Prostate gland (tissue), 2 donors: ENCODE measurements at places on chromosomes 6 and 20. TPM values are rescaled to one million over a fixed set of nuclear protein-coding genes. Genes with fewer than 3 reads are reported as not detected.

GRCh38 chr6:33745548-33745947 is 1.2 kb downstream of the IP6K3 start:
- peaks cover 22% of the 10 kb centered on the region for H3K4me1 ChIP-seq
- no peak for DNase-seq
- H3K27me3 ChIP-seq: no peaks in the 10 kb centered on the region
- peak overlapping the region; percentile 85 for H3K27ac ChIP-seq

GRCh38 chr6:39941138-39941537 is 6.9 kb upstream of the MOCS1 start:
- no peak overlapping the region for H3K4me3 ChIP-seq
- H3K4me1 ChIP-seq: no peaks in the 10 kb centered on the region
- no peak for DNase-seq
- no peaks in the 10 kb centered on the region for H3K27me3 ChIP-seq
- H3K27ac ChIP-seq: no peak overlapping the region

- H3K4me1 ChIP-seq: no peaks in the 10 kb centered on the region
- H3K4me3 ChIP-seq: no peak overlapping the region
- no peaks in the 10 kb centered on the region for H3K36me3 ChIP-seq
- no peak overlapping the region for H3K27ac ChIP-seq
Measured at GRCh38 chr6:54629131-54629530, 217.4 kb upstream of the FAM83B start.

DNA sequence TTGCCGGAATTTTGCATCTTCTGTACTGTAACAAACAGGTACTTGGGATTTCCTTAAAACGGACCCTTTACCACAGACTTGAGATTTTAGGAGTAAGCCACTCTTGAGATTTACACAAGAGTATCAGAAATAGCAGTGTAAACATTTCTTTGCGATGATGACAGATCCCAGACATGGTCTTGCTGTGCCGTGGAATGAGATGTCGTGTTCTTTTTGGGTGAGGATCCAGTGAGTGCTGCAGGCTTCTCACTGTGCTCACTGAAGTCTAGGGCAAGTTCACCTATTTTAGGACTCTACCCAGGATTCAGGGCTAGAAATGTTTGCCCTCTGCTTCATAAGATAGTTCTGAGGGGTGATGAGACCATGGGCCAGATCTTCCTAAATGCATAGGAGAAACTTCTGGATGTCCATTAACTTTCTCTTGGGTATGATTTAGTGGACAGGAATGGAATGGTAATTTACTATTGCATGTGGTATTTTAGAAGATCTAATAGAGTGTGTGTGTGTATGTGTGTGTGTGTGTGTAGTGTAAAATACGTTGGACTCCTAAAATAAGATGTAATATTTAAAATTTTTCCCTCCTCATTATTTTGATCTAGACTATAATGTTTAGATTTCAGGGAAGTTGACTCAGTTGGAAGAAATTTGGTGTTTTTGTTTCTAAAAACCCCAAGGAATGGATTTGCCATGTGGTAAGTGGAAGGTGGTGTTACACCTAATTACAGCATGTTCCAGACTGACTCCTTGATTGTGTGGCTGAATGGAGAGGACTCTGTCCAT is 8.5 kb downstream of the LRRC1 start:
- no peaks in the 10 kb centered on the region for H3K4me1 ChIP-seq
- no peaks in the 10 kb centered on the region for H3K36me3 ChIP-seq
- H3K27ac ChIP-seq: no peak overlapping the region
- no peak for DNase-seq

LY6G6D gene
- total RNA-seq: not detected

- no peaks in the 10 kb centered on the region for H3K27me3 ChIP-seq
- H3K36me3 ChIP-seq: no peaks in the 10 kb centered on the region
- no peak overlapping the region for H3K27ac ChIP-seq
- no peak for DNase-seq
Measured at GRCh38 chr6:119210596-119210995, 132.1 kb upstream of the FAM184A start.

HLA-DQA2 gene
- 0.45 TPM for total RNA-seq

DNA sequence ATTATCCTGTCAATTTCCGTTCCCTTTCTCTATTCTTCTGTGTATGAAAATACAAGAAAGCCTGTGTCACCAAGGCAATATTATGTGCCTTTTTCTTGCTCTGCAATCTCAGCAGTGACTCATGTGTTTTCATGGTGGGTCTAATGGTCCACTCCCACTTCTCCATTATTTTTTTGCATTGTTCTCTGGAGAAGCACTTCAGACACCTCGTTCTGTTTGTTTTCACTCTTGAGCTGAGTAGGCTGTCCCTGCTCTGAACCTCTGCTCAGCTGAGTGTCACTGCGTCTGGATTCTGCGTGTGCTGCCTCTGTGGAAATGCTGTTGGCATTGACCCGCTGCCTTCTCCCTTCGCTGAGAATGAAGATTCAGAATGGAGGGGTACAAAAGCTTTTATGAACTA is 230.6 kb downstream of the TMEM242 start:
- no peak for DNase-seq
- no peak overlapping the region for H3K27ac ChIP-seq
- no peaks in the 10 kb centered on the region for H3K27me3 ChIP-seq

GRCh38 chr20:59010321-59010994 is 3.4 kb upstream of the CTSZ start:
- no peaks in the 10 kb centered on the region for H3K27me3 ChIP-seq
- no peak for DNase-seq
- peaks cover 5% of the 10 kb centered on the region for H3K4me1 ChIP-seq

GRCh38 chr20:49649672-49650071 is 64.0 kb downstream of the B4GALT5 start:
- no peak overlapping the region for H3K27ac ChIP-seq
- no peaks in the 10 kb centered on the region for H3K4me1 ChIP-seq
- H3K4me3 ChIP-seq: no peak overlapping the region
- H3K27me3 ChIP-seq: no peaks in the 10 kb centered on the region
- no peak for DNase-seq

DNA sequence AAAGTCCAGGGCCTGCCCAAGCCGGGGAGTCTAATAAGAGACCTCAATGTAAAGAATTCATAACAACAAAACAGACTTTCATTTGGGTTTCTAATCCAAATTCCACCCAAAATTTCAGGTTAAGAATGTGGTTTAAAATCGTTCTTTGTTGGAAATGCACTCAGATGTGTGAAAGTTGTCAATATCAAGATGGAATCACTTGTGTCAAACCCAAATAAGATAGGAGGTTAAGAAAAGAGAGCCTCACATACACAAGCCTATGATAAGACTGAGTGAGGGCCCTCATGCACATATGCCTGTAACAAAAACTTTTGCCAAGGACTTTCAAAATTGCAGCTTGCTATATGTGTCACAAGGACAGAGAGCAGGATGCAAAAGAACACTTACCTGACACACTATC is 145.7 kb downstream of the HACE1 start:
- H3K36me3 ChIP-seq: no peaks in the 10 kb centered on the region
- no peak overlapping the region for H3K27ac ChIP-seq
- H3K4me1 ChIP-seq: no peaks in the 10 kb centered on the region
- no peak overlapping the region for H3K4me3 ChIP-seq
- DNase-seq: no peak
- no peaks in the 10 kb centered on the region for H3K27me3 ChIP-seq

GRCh38 chr6:34106421-34106820 is 39.5 kb downstream of the GRM4 start:
- no peak overlapping the region for H3K4me3 ChIP-seq
- no peak for DNase-seq
- no peaks in the 10 kb centered on the region for H3K4me1 ChIP-seq
- H3K27me3 ChIP-seq: peaks cover 4% of the 10 kb centered on the region
- no peak overlapping the region for H3K27ac ChIP-seq

- no peaks in the 10 kb centered on the region for H3K36me3 ChIP-seq
- H3K4me3 ChIP-seq: no peak overlapping the region
- H3K27ac ChIP-seq: no peak overlapping the region
- DNase-seq: no peak
Measured at GRCh38 chr20:48159145-48160008, 374.1 kb upstream of the SULF2 start.

DNA sequence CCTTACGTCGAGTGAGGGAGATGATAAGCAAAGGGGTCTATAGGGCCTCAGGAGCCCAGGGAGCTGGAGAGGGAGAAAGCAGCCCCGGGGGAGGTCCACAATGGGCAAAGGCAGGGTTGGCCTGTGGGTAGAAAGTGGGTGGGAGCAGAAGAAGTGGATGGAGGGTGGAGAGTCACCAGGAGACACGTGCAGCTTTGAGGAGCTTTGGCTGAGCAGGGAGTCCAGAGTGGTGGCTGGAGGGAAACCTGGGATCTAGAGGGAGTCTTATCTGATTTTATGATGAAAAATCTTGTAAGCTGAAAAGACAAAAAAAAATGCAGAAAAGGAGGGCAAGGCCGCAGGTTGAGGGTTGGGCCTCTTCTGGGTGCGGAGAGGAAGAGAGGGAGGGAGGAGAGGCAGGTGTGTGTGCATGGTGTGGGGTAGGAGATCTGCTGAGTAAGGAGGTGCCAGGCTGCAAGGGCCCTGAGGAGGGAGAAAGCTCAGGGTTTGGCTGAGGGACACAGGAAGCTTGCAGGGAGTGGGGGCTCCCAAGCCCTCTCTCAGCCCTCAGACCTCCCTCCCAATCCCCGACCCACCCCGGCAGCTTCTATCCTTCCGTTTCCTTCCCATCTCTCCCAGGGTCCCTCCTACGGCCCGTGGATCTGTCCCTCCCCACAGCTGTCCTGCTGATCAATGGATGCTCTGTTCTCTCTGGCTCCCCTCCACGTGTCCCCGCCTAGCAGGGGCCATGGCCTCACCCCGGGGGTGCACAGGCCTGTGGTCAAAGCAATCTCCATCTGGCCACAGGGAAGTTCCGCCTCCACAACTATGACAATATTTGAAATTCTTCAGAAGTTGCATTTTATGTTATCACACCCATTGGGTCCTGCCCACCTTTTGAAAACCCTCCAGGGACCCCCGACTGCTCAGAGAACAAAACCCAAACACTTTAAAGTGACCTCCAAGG is 17.1 kb upstream of the BPI start:
- no peak for DNase-seq
- H3K36me3 ChIP-seq: no peaks in the 10 kb centered on the region
- no peak overlapping the region for H3K27ac ChIP-seq
- H3K4me3 ChIP-seq: no peak overlapping the region

GRCh38 chr20:34654207-34654744 is 22.6 kb downstream of the PIGU start:
- H3K36me3 ChIP-seq: no peaks in the 10 kb centered on the region
- no peak for DNase-seq
- no peaks in the 10 kb centered on the region for H3K4me1 ChIP-seq
- H3K27ac ChIP-seq: no peak overlapping the region

- H3K27me3 ChIP-seq: no peaks in the 10 kb centered on the region
- H3K27ac ChIP-seq: no peak overlapping the region
- no peaks in the 10 kb centered on the region for H3K36me3 ChIP-seq
Measured at GRCh38 chr20:17859616-17860232, 108.9 kb downstream of the SNX5 start.

- no peak overlapping the region for H3K4me3 ChIP-seq
- H3K27me3 ChIP-seq: no peaks in the 10 kb centered on the region
- no peak overlapping the region for H3K27ac ChIP-seq
- H3K4me1 ChIP-seq: no peaks in the 10 kb centered on the region
Measured at GRCh38 chr20:58361481-58362205, 27.4 kb upstream of the VAPB start.

COQ3 gene
- 6.8 TPM for total RNA-seq

GSTA3 gene
- not detected for total RNA-seq

LPA gene
- total RNA-seq: 0.85 TPM

DNA sequence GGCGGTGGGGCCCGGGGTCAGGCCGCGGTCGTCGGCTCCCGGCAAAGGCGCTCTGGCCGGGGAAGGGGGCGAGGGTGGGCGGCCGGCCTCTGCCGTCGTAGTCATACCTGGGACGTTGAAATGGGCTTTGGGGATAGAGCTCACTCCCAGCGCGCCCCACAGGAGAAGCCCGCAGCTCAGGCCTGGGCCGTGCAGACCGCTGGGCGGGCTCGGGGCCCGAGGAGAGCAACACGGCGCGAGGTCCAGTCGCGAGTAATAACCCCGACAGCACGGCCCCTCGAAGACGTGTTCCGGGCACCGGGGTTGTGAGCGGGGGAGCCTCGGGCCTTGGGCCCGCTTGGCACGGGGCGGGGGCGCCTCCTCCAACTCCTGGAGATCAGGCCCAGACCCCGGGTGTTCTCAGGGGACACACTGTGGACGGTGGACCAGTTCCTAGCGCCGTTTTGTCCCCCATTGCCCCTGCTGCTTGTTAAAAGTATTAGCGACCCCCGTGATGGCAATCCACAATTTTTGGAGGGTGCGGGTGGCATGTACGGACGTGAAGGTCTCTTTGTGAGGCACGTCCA is 10.9 kb downstream of the FOXC1 start:
- H3K4me3 ChIP-seq: no peak overlapping the region
- peak overlapping the region; percentile 61 for H3K27ac ChIP-seq
- no peak for DNase-seq
- peaks cover 3% of the 10 kb centered on the region for H3K27me3 ChIP-seq
- no peaks in the 10 kb centered on the region for H3K4me1 ChIP-seq

DNA sequence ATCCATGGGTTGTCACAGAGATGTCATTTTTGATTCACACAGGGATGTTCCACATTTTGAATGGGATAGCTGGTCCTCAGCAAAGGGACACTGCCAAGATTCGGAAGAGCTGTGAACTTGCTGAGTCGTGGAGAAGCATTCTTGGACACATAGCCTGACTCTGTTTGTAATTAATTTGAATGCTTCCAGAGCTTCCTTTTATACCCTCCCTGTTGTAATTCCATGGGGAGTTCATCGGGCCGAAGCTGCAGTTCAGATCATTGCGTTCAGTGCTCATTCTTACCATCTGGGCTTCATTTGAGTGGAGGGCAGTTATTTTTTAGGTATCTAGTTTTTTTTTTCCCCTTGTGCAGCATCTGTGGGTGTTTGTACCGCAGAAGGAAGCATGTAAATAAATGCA is 126.5 kb downstream of the SLC24A3 start:
- DNase-seq: no peak
- H3K27me3 ChIP-seq: no peaks in the 10 kb centered on the region
- H3K4me1 ChIP-seq: no peaks in the 10 kb centered on the region
- H3K4me3 ChIP-seq: no peak overlapping the region
- no peak overlapping the region for H3K27ac ChIP-seq
- no peaks in the 10 kb centered on the region for H3K36me3 ChIP-seq

NUS1 gene
- total RNA-seq: 17.5 TPM
